ENCODE measurements at places on chromosomes 4 and X. TPM values are rescaled to one million over a fixed set of nuclear protein-coding genes. Genes with fewer than 3 reads are reported as not detected.

The STATH gene
- total RNA-seq, result not detected

The SCRG1 gene
- not detected for total RNA-seq

The ZDHHC15 gene
- not detected for total RNA-seq

The ZNF674 gene
- 2.6 TPM for total RNA-seq

The MAGEE1 gene
- total RNA-seq, result 3.4 TPM

The TRIM75 gene
- total RNA-seq, result not detected

The XG gene
- total RNA-seq, result not detected

The MYOZ2 gene
- not detected for total RNA-seq

Measured in A549 treated with dexamethasone at 1 μM for 4 hours (cell line).